Activated CD4-positive, alpha-beta T cell treated with anti-CD3 and anti-CD28 coated beads, Interleukin-2, Interleukin-4, amounts not matched to agents 100 ng/mL and 50 ng/mL, durations not matched to agents 16 hours and 8 hours (primary cell): ENCODE measurements at places on chromosomes 16 and 17.

DNA sequence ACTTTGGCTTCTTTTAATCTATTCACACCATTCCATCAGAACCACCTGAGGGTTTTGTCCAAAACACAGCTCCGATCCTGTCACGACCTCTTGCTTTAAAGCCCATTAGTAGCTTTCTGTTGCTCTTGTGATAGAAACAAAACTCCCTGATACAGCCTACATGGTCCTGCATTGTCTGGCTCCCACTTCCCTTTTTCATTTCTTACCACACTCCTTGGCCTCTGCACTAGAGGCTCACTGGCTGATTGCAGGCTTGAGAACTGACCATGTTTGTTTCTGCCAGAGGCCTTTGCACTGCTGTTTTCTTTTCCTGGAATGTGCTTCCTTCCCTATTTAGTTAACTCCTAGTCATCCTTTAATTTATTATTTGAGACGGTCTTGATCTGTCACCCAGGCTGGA lies 23.7 kb downstream of the IST1 start:
- no peak for DNase-seq

DNA sequence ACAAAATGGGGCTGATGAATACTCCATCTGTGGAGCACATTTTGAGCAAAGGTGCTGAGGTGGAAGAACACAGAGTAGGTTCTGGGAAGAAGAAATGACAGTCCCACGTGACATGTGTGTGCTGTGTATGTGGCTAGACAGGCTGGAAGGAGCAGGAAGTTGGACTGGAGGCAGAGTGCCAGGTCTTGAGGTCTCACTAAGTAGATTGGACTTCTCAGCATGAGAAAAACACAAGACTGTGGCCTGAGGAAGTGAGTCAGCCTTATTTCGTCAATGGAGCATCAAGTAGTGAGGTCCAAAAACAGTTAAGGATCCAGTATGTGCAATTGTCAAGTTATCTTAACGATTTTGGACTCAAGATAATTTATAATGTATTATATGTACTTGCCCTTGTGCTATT lies 736.5 kb downstream of the KCNJ2 start:
- DNase-seq: no peak

DNA sequence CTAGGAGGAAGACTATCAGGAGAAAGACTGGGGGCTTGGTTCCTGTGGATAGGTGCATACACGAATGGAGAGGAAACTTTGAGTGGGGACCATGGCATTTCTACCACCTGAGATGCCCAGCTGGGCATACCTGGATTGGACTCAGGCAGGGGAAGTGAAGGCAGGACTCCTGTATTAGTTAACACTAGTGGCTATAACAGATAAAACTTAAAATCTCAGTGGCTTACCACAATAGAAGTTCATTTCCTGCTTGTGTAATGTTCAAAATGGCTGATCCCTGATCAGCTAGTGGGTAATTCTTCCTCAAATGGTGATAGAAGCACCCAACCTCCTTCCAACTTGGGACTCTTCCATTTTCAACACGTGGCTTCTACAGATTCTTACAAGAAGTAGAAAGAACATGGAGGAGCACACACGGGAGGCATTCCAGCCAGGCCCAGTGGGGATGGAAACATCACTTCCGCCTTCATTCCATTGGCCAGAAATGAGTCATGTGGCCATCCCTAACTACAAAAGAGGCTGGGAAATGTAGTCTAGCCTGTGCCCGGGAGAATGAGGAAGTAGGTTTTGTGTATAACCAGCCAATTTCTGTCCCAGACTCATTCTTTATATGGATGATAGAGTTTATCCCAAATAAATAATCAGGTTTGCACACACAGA lies 112.1 kb downstream of the UTP18 start:
- peak; percentile 31 for DNase-seq

DNA sequence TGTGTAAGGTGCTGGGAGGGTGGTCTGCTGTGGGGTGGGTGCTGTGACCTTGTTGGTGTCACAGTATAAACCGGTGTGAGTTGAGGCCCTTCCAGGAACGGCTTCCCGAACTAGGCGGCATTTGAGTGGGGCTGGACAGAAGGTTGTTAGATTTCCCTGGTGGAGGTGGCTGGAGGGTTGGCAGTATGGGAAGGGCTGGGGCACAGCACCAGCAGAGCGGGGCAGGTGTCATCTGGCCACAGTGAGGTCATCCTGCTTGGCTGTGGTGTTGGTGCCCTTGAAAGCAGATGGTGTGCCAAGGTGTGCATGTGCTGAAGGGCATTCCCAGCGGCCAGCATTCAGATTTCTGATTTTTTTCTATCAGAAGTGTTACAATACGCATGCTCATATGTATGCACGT lies 28.1 kb downstream of the BANP start:
- DNase-seq: no peak

GRCh38 chr17:49779739-49780231 lies 8.7 kb upstream of the KAT7 start:
- peak; percentile 47 for DNase-seq

- DNase-seq: peak; percentile 61
Observed at GRCh38 chr17:75691371-75691791, 24.2 kb downstream of the SAP30BP start.
